Cardiac atrium fibroblast (primary cell): ENCODE measurements at places on chromosomes 2 and 18. TPM values are rescaled to one million over a fixed set of nuclear protein-coding genes. Genes with fewer than 3 reads are reported as not detected.

Gene UGT1A10
- not detected in 2 replicates for total RNA-seq

Gene CPSF3
- total RNA-seq, result 24.6 and 24.9 TPM in 2 replicates

Gene CHN1
- total RNA-seq, result 3.1 and 9.2 TPM in 2 replicates

Gene SLC30A3
- total RNA-seq, result not detected in 2 replicates

Gene SMYD1
- not detected in 2 replicates for total RNA-seq

Gene OTOF
- 0.81 TPM in 1 of 2 replicates, not detected in the other for total RNA-seq
